ENCODE measurements at places on chromosomes 7 and 10. TPM values are rescaled to one million over a fixed set of nuclear protein-coding genes. Genes with fewer than 3 reads are reported as not detected.

- no peak for DNase-seq
Observed at GRCh38 chr7:109901926-109902325, 1189.0 kb upstream of the LRRN3 start.

GRCh38 chr7:36889182-36889581 is 164.9 kb upstream of the AOAH start:
- DNase-seq: no peak

GRCh38 chr7:36161996-36162395 is 8.9 kb downstream of the EEPD1 start:
- no peak for DNase-seq

- no peak for DNase-seq
Observed at GRCh38 chr7:25694211-25694610, 457.8 kb upstream of the NFE2L3 start.

DNA sequence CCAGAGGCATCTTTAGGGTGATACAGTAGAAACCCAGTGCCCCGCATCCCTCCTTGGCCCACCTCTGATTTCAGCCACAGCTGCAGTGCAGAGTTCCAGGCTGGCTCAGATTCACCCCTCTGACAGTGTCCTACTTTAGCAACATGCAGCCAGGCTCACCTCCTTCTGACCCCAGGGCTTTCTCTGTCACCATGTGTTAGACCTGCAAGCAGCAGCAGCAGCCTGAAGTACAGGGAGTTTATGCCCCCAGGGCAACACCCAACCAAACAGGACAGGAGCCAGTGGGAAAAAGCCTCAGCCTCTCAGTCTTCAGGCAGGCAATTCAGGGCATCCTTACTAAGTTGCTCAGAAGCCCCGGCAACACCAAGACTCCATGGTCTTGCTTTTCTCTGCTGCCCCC is 109.0 kb upstream of the PLXNA4 start:
- DNase-seq: no peak

GRCh38 chr10:6678211-6678803 is 98.2 kb upstream of the PRKCQ start:
- DNase-seq: peak; percentile 44

DNA sequence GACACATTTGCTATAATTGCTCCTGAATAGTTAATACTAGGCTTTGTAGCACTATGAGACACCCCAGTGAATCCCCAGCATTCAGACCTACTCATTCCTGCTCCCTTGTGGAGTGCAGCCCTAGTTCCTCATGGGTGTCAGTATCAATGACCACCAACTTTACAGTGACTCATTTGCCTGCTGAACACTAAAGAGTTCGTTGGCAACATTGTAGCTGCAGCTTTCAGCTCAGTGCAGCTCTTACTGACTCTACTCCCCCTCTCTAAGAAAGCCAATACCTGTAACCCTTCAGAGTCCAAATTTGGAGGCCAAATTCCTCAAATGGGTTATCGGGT is 127.1 kb upstream of the MTPN start:
- DNase-seq: no peak

GRCh38 chr7:128963327-128963757 is 25.6 kb downstream of the IRF5 start:
- peak; percentile 13 for DNase-seq

DNA sequence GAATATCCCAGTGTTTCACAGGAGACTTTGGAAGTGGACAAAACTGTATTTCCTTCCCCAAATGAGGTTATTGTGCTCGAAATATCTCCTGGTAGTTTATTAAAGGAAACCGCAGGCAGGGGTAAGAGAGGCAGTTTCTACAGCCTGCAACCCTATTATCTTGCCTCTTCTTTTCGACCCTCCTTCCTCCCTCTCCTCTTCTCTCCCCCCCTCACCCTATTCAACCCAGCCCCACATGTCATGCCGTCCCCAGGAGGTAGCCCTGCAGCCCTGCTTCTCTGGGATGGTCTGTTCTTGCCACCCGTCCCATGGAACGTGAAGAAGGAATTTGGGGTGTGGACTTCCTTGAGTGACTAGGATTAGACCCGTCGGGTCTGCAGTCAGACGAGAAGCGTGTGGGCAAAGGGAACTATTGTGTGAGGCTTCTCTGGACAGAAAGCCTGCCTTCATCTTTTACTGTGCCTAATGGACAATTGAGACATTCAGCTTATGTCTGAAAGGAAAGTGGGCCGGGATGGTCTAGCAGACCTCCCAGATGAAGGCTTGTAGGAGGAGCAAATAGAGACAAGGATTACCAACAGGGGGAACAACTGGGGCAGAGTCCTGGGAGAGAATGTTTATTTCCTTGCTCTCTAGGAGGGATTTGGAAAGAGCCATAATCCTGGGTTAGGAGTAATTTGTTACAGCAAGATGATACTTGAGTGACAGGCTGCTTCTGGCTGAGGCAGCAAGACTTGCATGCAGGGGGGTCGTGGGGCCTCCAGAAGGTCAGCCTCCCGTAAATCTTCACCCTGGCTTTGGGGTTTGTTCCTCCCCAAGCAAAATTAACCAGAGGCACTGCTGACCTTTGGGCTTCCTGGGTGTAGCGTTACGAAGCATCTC is 77.8 kb downstream of the TCF7L2 start:
- DNase-seq: peak; percentile 61

- no peak for DNase-seq
Observed at GRCh38 chr10:55747244-55747643, 613.8 kb downstream of the ZWINT start.

GRCh38 chr7:155597753-155598140 is 46.7 kb upstream of the RBM33 start:
- no peak for DNase-seq

- DNase-seq: no peak
Observed at GRCh38 chr7:141976524-141977245, 3.1 kb upstream of the TAS2R38 start.

- DNase-seq: no peak
Observed at GRCh38 chr7:99255463-99255862, 17.2 kb upstream of the MYH16 start.

- no peak for DNase-seq
Observed at GRCh38 chr10:86340991-86341260, 25.7 kb downstream of the GRID1 start.

- DNase-seq: no peak
Observed at GRCh38 chr10:32940321-32941301, 17.4 kb downstream of the ITGB1 start.

DNA sequence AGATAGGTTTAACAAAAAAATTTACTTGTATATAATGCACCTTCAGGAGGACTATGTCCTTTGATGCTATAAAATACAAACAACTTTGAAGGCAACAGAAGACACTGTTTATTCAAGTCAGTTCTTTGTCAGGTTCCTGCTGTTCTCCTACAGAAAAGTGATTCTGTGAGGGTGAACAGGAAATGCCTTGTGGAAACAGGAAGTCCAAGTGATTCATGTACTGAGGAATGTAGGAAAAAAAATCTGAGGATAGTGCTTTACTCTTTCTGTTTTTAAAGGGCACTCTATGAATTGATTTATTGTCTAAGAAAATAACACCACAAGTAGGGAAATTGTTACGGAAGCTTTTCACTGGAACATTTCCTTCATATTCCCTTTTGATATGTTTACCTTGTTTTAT is 171.9 kb downstream of the HDAC9 start:
- peak; percentile 63 for DNase-seq

DNA sequence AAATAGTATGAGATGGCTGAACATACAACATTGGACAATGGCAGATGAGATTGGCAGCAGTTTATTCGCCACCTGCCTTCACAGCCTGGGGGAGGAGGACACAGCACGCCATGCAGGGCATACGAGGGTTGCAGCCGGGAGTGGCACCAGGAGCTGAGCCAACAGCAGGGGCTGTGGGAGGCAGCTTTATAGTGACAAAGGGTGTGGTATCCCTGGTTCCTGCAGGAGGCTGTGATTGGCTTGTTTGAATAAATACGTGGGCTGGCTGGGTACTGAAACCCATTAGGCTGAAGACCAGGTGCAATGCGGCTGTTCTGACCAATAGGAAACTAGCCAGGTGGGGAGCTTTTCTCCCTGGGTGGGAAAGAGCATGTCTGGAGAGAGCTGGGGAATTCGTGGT is 68.9 kb upstream of the LEP start:
- no peak for DNase-seq

- DNase-seq: peak; percentile 52
Observed at GRCh38 chr10:103833731-103834365, 21.5 kb downstream of the SH3PXD2A start.

The ABCB1 gene
- 0.97 TPM for total RNA-seq

The SPDYE9 gene
- total RNA-seq: not detected

The ZNF239 gene
- total RNA-seq: 4.2 TPM

The PAXIP1 gene
- 10.4 TPM for total RNA-seq

The ETV1 gene
- 11.7 TPM for total RNA-seq
